ENCODE measurements at places on chromosomes 12 and 14. TPM values are rescaled to one million over a fixed set of nuclear protein-coding genes. Genes with fewer than 3 reads are reported as not detected.

- no peak for DNase-seq
Observed at GRCh38 chr14:38777401-38777800, 325.6 kb downstream of the SEC23A start.

DNA sequence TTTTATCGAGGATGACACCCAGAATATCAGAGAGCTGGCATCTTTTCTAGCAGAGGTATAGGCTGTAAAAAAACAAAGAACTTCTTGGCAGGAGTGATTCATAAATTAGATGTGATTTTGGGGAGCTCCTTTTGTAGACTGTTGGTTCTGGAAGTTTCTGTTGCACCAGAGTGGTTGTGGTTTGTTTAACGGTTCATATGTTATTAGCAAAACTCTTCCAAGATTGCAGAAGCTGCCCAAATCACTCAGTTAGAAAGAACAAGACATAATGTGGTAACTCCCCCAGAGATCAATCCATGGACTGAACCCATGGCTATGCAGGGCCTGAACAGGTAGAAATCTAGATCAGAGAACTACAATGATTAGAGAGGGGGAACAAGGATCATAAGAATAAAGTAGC, 6.7 kb upstream of the RNASE10 start:
- no peak for DNase-seq

DNA sequence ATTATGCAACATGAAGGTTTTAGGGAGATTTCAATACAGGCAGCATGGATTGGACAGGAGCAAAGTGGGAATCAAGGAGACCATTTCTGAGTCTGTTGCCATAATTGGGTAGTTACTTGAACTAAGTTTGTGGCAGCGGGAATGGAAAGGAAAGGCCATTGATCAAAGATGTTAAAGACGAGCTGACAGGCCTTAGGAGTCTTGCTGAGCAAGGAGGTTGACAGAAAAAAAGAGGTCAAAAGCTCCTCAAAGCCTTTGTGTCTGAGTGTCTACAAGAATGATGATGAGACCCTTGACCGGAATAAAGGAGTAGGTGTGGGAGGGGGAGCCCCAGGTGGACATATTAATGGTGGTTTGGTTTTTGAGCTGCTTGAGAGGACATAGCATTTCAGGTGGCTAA, 9.4 kb downstream of the PLEKHA5 start:
- DNase-seq = no peak

DNA sequence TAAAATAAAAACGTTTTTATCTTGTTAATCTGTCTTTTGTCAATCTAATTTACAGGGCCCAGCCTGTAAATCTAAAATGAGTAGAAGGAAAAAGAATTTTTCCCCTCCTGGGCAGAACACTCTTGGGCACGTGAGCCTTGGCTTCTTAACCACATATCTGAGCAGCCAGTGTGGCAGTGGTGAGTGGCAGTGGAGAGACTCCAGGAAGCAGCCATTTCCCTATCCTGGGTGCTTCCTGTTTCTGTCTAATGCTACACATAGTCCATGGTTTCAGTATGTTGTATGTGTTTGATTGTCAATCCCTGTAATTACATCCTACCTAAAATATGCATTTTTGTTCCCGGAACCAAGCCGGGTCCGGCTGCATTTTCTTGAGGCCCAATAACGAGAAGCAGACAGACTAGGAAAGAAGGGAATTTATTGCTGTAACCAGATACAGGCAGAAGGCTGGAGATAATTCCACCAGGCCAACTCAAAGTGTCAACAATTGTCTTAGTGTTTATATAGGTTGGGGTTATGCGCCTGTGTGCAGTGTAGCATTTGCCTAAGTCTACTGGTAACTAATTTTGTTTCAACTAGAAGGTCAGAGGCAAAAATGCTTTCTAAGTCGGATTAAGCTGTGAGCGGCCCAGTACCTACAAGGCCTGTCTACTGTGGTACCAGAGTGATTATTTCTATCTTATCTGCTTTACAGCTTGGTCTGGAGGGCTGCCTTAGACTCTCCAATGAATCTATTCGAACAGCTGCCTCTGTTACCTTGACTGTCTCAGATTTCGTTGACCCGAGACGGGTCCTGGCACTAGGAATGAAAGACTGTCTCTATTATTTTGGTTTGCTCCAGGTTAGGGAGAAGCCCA, 82.4 kb upstream of the RESF1 start:
- no peak for DNase-seq

GRCh38 chr12:126747530-126748149, 1519.3 kb upstream of the TMEM132C start:
- peak; percentile 51 for DNase-seq

- DNase-seq = peak; percentile 76
Observed at GRCh38 chr12:110921262-110921661, 883 bp upstream of the MYL2 start.

DNA sequence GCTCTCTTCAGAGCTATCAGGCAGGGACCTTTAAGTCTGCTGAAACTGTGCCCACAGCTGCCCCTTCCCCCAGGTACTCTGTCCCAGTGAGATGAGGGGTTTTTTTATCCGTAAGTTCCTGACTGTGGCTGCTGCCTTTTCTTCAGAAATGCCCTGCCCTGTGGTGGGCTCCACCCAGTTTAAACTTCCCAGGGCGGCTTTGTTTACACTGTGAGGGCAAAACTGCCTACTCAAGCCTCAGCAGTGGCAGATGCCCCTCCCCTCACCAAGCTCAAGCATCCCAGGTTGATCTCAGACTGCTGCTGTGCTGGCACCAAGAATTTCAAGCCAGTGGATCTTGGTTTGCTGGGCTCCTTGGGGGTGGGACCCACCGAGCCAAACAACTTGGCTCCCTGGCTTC, 46.9 kb upstream of the SLC16A7 start:
- DNase-seq = no peak

The CRACR2A gene
- 11.5 TPM for total RNA-seq

DNA sequence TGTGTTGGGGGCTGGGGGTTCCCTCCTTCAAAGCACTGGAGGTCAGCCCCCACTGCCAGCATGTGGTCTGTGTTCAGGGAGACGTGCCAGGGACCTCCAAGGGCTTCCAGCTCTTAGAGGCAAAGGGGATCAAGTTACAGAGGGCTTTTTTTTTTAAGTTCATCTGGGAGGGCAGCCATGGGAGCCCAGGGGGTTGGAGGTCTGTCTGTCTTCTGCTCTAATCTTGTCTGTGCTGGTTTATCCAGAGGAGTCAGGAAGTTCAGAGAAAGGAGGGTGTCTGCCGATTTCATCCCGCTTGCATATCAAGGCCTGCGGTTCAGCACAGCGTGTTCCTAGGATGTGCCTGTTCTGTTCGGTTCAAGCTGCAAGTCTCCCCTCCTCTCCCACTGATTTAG, 72.2 kb downstream of the TMEM132C start:
- DNase-seq = no peak

DNA sequence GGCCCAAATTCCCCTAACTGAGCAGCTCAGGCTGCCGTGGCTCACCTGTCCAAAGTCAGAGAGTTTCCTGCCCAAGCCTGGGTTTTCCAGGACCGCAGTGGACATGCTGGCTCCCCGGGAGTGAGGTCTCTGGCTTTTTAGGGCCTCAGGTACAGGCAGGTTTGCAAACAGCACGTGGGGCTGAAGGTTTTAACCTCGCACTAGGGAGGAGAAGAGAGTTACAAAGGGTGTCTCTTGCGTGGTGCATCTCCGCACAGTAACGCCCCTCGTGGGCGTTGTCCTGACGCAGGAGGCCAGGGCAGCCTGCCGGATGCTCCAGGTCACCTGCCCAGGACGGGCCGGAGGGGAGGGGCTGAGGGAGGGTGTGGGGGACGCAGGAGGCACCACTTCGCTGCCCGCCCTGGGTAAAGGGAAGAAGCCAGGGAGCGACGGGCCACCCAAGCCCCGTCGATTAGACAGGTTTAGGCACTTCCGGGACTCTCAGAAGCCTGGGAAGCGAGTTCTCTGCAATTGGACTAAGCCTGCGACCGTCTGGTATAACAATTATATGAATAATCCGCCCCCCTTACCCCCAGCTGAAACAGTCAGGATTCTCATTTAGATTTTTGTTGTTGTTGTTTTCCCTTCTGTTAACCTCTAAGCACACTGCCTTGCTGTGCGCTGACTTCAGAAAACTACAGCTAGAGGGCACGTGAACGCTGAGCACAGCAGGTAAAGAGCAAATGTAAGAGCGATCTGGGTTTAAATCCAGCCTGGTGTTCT, at the start of gene PAH:
Gene PAH, minus strand, starts transcription at position 219 of the 762 bp plus-strand sequence. Its CDS starts 114 bp downstream, at position 105.
- DNase-seq = peak; percentile 6

- DNase-seq = no peak
Observed at GRCh38 chr12:57620245-57620935, 9.2 kb downstream of the ARHGEF25 start.

DNA sequence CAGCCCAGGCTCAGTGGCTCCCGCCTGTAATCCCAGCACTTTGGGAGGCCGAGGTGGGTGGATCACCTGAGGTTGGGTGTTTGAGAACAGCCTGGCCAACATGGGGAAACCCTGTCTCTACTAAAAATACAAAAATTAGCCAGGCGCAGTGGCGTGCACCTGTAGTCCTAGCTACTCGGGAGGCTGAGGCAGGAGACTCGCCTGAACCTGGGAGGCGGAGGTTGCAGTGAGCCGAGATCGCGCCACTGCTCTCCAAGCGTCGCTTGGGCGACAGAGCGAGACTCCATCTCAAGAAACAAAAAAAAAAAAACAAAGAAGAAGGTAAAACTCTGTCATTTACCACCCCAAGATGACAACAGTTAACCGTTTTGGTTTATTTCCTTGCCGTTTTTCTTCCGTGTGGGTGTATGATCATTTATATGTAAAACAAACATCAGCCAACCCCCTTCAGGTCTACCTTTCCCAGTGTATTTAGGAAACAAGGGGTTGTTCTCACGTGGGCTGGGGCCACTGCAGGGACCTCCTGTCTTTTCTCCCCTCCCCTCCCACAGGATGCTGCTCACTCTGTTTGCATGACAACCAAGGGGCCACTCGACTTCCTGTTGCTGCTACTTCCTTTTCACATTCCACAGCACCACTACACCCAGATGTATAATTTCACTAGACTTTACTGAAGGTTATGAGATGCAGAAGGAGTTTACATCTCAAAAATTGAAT, 13.6 kb downstream of the TTC9 start:
- peak; percentile 42 for DNase-seq

The MIPOL1 gene
- 28.0 TPM for total RNA-seq

Data from Daoy (cell line).